Small intestine (tissue), 16 donors: ENCODE measurements at places on chromosomes 4 and X. TPM values are rescaled to one million over a fixed set of nuclear protein-coding genes. Genes with fewer than 3 reads are reported as not detected.

USP17L28 gene
- polyA plus RNA-seq, result not detected

- peak; percentile 42 for DNase-seq
These were observed 1.7 kb upstream of the GTPBP6 start for GRCh38 chrX:320126-320783.

DNA sequence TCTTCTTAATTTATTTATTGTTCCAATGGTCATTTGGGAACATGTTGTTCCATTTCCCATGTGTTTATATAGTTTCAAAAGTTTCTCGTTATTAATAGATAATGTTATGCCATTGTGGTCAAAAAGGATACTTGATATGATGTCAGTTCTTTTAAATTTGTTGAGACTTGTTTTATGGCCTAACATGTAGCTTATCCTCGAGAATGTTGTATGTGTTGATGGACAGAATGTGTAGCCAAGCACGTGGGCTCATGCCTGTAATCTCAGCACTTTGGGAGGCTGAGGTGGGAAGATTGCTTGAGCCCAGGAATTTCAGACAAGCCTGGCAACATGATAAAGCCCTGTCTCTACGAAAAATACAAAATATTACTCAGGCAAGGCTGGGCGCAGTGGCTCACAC, 168.5 kb upstream of the USP38 start:
- DNase-seq, result no peak

GRCh38 chrX:152231106-152231505, 92.7 kb upstream of the MAGEA10 start:
- DNase-seq, result no peak

ARMCX1 gene
- 11.8 TPM for polyA plus RNA-seq

GRCh38 chr4:38347251-38347650, 316.7 kb upstream of the KLF3 start:
- DNase-seq, result no peak

GRCh38 chr4:56466910-56467283, 520 bp upstream of the SRP72 start:
- DNase-seq, result no peak

- no peak for DNase-seq
These were observed 90.7 kb upstream of the DCLK2 start for GRCh38 chr4:149987330-149988086.

GRCh38 chr4:152229782-152230289, 306.1 kb downstream of the FBXW7 start:
- DNase-seq, result no peak
